ENCODE measurements at places on chromosomes 12 and 14.

- no peak for DNase-seq
Measured at GRCh38 chr14:38105106-38105702, 102.5 kb upstream of the SSTR1 start.

- DNase-seq: no peak
Measured at GRCh38 chr12:13075118-13075480, 28.4 kb downstream of the GSG1 start.

- DNase-seq: no peak
Measured at GRCh38 chr12:10374624-10375018, 15.2 kb downstream of the KLRK1 start.

GRCh38 chr12:76024102-76024781, 7.3 kb downstream of the PHLDA1 start:
- DNase-seq: no peak

GRCh38 chr14:76836029-76836630, 9.9 kb downstream of the LRRC74A start:
- DNase-seq: peak; percentile 15

- DNase-seq: peak; percentile 75
Measured at GRCh38 chr14:99995700-99996356, 69.4 kb upstream of the EVL start.

DNA sequence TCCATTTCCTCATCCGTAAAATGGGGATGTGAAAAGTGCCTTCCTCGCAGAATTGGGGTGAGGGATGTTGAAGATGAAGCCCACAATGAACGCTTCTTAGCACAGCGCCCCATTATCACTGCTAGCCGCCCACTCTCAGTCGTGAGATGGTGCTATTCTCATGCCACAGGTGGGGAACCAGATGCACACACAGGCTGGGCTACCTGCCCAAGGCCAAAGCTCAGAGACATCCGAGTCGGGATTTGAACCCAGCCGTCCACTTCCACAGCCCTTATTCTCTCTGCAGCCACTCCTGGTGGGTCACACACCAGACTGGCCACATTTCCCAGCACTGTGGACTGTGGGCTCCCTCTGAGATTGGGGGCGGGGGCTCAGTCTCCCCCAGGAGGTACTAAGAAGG, 55.8 kb downstream of the BCL11B start:
- no peak for DNase-seq

All from Calu3 (cell line).